ENCODE measurements at places on chromosomes 1 and 21. TPM values are rescaled to one million over a fixed set of nuclear protein-coding genes. Genes with fewer than 3 reads are reported as not detected.

Gene REG4
- total RNA-seq: not detected

Gene NBPF9
- total RNA-seq: 34.5 TPM

Gene RGS4
- total RNA-seq: 99.0 TPM

GRCh38 chr1:66282343-66282852, 251.6 kb upstream of the SGIP1 start:
- DNase-seq: no peak

GRCh38 chr1:183548116-183548515, 42.1 kb downstream of the NCF2 start:
- no peak for DNase-seq

- DNase-seq: no peak
Measured at GRCh38 chr1:24108334-24109165, 3.4 kb downstream of the MYOM3 start.

DNA sequence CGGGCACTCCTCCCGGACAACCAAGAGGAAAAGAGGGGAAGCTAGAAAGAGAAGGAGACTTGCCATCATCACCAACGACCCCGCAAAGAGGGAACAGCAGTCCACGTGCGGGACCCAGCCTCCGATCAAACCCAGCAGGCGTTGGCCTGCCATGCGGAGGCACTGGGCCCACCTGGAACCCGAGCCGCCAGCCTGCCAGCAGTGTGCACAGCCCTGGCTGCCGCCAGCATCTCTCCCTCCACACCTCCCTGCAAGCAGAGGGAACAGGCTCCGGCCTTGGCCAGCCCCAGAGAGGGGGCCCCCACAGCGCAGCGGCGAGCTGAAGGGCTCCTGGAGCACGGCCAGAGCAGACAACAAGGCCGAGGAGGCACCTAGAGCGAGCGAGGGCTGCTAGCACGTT, 1244.7 kb upstream of the B3GALT2 start:
- DNase-seq: no peak

DNA sequence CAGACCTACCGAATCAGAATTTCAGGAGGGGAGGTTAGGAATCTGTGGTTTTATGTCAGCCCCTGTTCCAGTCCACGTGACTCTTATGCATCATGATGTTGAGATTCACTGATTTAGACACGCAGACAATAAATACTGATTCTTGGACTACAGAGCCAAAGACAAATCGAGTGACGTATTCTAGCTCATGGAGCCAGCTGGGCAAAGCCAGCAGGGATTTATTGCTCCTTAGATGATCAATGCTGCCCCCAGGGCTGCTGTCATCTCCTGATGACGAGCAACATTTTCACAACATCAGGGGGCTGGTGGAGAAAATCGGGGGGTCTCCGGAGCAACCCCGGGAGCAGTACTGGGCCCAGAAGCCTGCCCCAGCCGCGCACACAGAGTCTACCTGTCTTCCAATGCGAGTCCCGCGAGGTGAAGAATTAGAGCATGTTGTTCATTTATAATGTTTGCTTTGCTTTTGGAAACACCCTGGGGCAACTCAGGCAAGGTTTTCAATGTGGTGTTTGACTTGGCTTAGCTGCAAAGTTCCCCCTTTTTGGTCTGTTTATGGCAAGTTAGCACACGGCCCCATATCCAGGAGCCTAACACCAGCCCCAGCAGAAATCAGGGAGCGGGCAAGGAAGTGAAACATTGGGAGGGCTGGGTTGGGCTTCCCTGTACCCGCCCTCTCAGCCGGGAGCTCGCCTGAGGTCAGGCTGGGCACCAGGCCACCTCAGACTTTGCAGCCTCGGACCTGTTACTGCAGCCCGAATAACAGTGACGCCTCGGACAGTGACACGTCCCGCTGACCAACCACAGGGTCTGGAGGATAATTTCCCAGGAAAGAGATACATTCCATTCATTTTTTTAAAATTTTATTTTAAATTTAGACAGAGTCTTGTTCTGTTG, 19.9 kb upstream of the CLDN14 start:
- no peak for DNase-seq
